Activated CD4-positive, alpha-beta T cell treated with anti-CD3 and anti-CD28 coated beads, Interleukin-10, Interleukin-2, amounts not matched to agents 100 ng/mL and 50 ng/mL, durations not matched to agents 16 hours and 8 hours (primary cell): ENCODE measurements at places on chromosomes 2 and 18.

- no peak for DNase-seq
Measured at GRCh38 chr2:16069663-16069932, 129.2 kb downstream of the MYCN start.

- DNase-seq, result no peak
Measured at GRCh38 chr18:34590503-34590902, 119.6 kb upstream of the DTNA start.

DNA sequence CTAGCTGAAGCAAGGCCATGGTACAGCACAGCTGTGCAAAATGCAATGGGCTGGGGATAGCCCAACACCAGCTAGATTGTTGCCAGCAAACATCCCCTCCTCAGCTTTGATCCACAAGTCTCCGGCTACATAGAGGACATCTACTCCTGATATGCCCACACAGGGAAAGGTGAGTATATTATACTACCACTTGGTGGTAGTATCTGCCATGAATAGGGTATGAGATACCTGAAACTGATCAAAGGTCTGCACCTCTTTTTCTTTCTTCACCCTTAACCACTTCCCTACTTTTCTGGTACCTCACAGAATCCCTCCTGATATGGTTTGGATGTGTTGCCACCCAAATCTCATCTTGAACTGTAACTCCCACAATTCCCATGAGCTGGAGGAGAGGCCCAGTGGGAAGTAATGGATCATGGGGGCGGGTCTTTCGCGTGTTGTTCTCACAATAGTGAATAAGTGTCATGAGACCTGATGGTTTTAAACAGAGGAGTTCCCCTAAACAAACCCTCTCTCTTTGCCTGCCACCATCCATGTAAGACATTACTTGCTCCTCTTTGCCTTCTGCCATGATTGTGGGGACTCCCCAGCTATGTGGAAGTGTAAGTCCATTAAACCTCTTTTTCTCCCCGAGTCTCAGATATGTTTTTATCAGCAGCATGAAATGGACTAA is 279.6 kb downstream of the TXNL1 start:
- DNase-seq, result no peak

- DNase-seq, result no peak
Measured at GRCh38 chr2:205273627-205274026, 408.7 kb upstream of the NRP2 start.

GRCh38 chr2:222613715-222614331 is 42.1 kb downstream of the FARSB start:
- peak; percentile 35 for DNase-seq

- DNase-seq, result peak; percentile 10
Measured at GRCh38 chr2:56191617-56192016, 7.8 kb downstream of the CCDC85A start.
